NCI-H1436 (cell line): ENCODE measurements at places on chromosomes 7 and 10.

- no peak for DNase-seq
These were observed 5.3 kb upstream of the NAT16 start for GRCh38 chr7:101185258-101185839.

DNA sequence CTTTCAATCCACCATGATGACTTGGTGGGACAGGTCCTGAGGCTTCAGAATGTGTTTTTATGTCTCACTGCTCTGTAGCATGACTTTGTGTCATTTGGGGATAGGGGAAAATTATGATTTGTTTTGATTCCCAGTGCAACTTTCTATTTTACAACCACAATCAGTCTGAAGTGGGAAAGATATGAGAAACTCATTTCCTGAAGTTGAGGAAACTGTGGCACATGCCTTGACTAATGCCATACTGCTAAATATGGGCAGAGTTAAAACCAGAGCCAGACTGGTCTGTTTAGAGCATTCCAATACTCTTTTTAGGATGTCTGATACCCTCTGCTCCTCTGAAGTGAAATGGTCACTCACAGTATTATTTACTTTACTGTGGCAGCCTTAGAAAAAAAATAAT is 307.7 kb downstream of the ADRA2A start:
- no peak for DNase-seq

GRCh38 chr7:121510302-121510701 is 114.2 kb upstream of the FAM3C start:
- DNase-seq = no peak

DNA sequence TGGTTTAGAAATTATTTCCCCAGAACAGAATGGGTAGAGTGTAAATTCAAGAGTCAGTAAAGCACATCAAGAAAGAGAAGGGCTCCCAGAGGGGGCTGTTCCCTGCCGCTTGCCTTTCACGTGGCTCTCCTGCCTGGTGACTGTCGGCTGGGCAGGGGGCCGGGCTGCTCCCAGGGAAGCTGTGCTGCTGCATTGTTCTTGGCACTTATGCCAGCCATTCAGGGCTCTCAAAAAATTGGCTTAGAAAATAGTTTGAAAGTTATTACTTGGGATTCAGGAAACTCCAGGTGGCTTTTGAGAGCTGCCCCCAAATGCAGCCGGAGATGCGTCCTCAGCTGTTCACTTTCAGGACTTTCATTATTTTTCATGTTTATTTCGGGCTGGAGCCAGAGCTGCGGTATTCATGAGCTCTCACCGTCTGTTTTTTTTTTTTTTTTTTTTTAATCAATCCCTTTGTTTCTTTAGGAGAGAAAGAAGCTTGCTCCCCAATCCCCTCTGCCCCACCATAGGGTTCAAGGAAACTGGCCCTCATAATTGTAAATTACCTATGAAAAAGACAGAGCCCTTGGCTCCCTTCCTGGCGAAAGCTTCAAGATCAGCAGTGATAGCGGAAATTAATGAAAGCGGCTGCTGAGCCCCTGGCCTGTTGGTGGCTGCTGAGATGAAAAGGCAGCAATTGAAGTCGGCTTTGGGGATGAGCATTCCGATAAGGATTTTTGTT is 94.1 kb downstream of the SORCS3 start:
- DNase-seq = no peak

DNA sequence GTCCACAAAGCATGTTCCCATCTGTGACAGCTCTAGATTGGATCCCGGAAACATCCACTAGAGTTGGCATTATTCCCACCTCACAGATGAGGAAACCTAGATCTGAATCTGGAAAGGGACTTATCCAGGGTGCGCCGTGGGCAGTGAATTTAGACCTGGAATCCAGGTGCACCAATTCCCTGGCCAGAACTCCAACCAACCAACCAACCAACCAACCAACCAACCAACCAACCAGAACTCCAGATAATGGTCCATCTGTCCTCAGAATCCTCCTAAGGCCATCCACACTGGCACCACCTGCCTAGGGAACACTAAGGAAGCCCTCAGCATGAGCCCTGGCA is 42.0 kb upstream of the ZMIZ1 start:
- no peak for DNase-seq

GRCh38 chr10:6999232-6999925 is 411.5 kb downstream of the SFMBT2 start:
- DNase-seq = no peak

GRCh38 chr7:45435846-45436245 is 138.3 kb upstream of the ADCY1 start:
- no peak for DNase-seq

- DNase-seq = no peak
These were observed 638.5 kb downstream of the PHTF2 start for GRCh38 chr7:78437118-78437517.

- DNase-seq = no peak
These were observed 3.9 kb downstream of the DOCK1 start for GRCh38 chr10:126909147-126909546.

- DNase-seq = peak; percentile 1
These were observed 42.7 kb upstream of the CHST3 start for GRCh38 chr10:71921324-71922027.

DNA sequence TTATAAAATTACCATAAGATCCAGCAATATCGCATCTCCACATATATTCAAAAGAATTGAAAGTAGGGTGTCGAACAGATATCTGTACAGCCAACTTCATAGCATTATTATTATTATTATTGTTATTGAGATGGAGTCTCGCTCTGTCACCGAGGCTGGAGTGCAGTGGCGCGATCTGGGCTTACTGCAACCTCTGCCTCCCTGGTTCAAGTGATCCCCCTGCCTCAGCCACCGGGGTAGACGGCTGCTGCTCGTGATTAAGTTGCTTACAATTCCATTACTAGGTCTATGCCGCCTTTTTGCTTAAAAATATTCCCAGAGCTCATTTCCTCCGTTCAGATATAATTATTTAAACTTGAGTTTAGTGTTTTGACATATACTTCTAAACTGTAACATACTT is 19.8 kb upstream of the USP6NL start:
- DNase-seq = no peak

DNA sequence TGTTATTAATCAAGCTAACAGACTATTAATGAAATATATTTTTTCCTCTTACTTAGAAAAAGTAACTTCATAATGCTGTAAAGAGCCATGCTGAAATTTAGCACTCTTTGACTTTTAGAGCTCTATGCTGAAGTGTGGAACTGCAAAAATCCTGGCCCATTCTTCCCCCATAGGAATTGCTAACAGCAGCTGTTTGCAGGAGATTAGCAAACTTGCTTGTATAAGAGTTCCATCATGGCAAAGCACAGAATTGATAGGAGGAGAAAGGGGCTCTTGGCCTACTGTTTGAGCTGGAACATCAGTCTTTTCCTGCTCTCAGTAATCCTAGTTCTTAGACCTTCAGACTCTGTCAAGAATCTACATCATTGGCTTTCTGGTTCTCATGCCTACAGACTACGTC is 18.3 kb upstream of the GNAT3 start:
- no peak for DNase-seq

GRCh38 chr10:103204353-103205255 is 11.5 kb upstream of the NT5C2 start:
- no peak for DNase-seq

GRCh38 chr7:141408440-141408839 is 142.8 kb upstream of the AGK start:
- no peak for DNase-seq

DNA sequence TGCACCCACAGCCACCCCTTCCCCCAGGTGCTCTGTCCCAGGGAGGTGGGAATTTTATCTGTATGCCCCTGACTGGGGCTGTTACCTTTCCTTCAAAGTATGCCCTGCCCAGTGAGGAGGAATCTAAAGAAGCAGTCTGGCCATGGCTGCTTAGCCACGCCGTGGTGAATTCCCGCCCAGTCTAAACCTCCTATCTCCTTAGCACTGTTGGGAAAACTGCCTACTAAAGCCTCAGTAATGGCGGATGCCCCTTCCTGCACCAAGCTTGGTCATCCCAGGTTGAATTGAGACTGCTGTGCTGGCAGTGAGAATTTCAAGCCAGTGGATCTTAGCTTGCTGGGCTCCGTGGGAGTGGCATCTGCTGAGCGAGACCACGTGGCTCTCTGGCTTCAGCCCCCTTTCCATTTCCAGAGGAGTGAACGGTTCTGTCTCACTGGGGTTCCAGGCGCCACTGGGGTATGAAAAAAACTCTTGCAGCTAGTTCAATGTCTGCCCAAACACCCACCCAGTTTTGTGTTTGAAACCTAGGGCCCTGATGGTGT is 87.2 kb downstream of the ABCC2 start:
- DNase-seq = no peak

DNA sequence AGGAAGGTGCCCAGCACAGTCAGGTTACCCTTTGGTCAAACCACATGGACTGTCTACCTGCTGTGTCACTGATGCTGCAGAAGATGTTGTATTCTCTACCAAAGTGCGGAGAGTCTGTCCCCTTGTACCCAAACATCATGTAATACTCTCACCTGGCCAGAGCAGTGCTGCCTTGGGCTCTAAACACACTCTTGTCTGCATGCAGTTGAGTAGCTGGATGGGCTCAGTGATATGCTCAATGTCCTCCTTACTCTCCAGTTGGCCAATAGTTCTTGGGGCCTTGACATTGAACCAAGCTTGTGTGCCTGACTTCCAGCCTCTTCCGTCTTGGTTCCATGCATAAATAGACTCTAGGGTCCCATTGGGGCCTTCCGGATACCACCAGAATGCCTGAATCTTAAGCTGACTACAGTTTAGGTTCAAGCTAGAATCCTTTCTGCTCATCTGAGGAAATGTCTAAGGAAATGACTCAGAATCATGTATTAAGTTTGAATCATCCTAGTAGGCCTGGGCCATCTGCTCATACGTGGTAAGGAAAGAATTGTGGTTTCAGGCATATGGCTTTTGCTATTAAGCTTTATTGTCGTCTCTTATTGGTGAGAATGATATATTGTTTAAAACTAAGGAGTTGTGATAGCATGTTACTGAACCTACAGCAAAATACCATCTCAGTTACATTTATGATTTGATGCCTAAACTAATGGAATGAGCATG is 118.0 kb downstream of the OTUD1 start:
- DNase-seq = no peak

GRCh38 chr10:59064759-59065539 is 111.5 kb upstream of the PHYHIPL start:
- no peak for DNase-seq

- no peak for DNase-seq
These were observed 231.8 kb downstream of the WDR11 start for GRCh38 chr10:121082984-121083383.

- DNase-seq = no peak
These were observed 12.3 kb upstream of the NRF1 start for GRCh38 chr7:129599174-129599573.

DNA sequence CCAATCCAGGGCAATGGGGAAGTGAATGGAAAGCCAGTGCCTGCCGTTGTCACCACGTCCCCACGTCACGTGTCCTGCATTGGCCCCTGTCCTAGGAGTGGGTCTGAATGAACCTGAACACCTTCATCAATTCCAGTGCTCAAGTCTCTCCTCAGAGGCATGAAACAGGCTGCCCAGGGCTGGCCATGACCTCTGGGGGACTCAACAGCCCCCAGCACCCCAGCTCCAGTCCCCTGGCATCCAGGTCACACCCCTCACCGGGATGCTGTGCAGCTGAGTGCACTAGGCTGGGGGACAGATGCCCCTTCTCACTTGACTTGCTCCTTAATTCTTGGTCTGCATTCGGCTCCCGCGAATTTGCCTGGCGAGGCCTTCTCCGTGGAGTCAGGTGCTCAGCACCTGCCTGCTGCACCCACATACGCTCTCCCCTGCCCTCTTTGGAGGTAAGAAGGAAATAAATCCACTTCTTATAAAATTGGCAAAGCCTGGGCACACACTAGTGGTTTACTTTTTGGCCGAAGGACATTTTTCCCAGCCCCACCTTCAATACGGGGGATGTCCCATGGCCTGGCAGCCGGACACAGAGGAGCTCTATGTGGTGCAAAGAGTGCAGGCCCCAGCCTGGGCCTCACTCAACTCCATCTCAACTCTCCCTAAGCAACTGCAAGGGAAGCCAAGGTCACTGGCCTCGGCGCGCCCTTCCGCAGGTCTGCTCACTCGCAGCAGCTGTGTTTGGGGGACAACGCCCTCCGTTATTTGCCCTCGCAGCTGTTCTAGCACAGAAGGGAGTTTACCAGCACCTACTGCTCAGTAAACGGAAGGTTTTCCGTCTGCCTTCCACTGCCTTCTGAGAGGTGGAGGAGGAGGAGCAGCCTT is 77.6 kb upstream of the SHH start:
- no peak for DNase-seq

DNA sequence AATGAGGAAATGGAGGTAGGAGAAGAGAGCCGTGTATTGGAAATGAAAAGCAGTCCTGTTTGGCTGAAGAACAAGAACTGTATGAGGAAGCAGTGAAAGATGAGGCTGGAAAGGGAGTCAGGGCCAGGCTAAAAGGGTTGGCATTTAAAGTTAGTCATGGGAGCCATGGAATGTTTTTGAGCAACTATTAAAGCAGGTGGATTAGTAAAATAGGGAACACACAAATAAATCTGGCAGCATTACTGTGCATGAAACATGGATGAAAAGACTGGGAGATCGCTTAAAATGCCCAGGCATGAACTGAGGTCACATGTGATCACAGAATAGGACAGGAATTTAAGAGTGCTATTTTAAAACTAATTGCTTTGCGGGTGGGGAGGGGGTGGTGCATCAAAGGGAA is 1.4 kb upstream of the IFRD1 start:
- DNase-seq = no peak

GRCh38 chr7:36894190-36894589 is 169.9 kb upstream of the AOAH start:
- no peak for DNase-seq

DNA sequence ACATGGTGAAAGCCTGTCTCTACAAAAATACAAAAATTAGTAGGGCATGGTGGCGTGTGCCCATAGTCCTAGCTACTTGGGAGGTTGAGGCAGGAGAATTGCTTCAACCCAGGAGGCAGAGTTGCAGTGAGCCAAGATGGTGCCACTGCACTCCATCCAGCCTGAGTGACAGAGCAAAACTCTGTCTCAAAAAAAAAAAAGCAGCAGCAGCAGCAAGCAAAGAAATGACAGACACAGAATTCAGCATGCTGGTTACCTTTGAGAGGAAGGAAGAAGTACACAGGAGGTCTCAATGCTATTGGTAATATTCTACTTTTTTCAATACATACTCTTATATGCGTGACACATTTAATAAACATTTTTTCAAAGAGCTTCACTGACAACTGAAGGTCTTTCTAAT is 81.3 kb downstream of the ZFAND4 start:
- no peak for DNase-seq

DNA sequence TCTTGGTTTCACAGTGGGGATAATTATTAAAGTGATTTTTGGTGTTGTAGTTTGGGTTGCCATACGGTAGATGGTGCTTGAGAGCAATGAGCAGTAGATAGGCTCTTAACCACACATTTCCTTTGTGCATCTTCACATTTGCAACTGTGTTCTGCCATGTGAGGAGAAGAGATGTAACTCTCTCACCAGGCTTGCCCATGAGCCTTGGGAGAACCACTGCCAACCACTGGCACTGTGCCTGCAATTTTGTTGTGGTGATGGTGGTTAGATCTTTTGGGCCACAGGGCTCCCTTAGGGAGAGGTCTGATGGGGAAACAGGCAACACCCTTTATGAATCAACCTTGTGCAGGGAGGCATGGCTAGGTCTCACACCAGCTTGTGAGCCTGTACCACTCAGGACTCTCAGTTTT is 204.3 kb downstream of the CCDC7 start:
- no peak for DNase-seq
